ENCODE measurements at places on chromosomes 4 and X.
A peak's percentile ranks its signal among the peaks of the same experiment; 100 is the strongest.

DNA sequence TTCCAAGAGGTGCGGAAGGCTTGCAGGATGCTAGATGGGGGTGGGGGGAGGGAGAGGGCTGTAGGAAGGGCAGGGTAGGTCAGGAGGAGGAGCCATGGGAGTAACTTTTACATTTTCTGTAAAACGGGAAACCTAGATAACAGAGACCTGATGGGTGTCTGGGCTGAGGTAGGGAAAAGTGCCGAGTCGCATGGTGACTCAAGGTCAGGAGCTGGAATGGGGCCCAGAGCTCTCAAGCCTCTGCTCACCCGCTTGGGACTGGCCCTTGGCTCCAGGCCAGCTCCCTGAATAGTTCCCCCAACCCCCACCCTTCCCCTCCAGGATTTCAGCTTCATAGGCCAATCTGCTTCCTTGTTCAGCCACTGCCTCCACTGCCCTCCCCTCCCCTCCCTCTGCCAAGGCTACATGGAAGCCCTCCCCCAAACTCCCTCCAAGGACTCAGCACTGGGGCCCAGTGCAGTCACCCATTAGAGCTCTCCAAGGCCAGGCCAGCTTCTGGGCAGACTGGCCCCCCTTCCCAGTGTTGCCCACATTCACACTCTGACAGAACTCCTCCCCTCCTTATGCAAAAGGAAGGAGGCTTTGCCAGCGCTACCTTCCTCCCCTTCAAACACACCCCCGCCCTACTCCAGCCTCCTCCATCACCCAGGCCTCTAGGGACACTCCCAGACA, 43.6 kb downstream of the TSC22D3 start:
- peak; percentile 38 for DNase-seq

DNA sequence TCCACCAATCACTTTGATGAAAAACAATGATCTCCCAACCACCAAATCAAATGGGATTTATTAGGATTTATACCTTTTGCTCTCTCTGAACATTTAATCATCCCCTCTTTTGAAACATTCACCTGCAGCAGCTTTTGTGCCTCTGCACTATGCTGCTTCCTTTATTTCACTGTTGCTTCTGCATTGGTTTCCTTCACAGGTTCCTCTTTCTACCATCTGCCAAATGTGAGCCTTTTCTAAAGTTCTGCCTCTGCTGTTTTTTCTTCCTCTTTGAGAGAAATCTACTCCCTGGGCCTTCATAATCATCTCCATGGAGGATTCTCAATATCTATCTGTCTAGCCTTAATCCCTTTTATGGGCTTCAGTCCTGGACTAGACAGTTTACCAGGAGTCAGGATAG, 24.7 kb downstream of the CUL4B start:
- no peak for DNase-seq

- no peak for DNase-seq
Measured at GRCh38 chr4:118776157-118776954, 59.6 kb downstream of the SEC24D start.

GRCh38 chr4:89469930-89470375, 162.4 kb upstream of the GPRIN3 start:
- DNase-seq: no peak

DNA sequence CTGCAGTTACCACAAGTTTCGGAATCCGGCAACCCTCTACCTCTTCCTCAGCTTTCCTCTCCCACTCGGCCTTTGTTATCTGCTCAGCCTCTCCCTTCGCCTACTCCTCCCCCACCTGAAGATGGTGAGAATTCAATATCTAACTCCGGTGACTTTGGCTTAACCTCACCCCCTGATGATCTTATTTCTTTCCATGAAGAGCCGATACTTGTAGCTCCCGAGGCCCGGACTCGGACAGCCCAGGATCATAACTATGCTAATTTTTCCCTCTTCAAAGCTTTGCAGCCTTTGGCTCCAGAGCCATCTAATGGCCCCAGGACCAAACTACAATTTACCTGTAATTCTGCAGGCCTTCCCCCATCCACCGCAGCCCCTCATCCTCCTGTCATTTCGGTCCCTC, 32.0 kb upstream of the MGST2 start:
- peak; percentile 11 for DNase-seq

- no peak for DNase-seq
Measured at GRCh38 chr4:125736057-125736456, 421.3 kb downstream of the FAT4 start.

DNA sequence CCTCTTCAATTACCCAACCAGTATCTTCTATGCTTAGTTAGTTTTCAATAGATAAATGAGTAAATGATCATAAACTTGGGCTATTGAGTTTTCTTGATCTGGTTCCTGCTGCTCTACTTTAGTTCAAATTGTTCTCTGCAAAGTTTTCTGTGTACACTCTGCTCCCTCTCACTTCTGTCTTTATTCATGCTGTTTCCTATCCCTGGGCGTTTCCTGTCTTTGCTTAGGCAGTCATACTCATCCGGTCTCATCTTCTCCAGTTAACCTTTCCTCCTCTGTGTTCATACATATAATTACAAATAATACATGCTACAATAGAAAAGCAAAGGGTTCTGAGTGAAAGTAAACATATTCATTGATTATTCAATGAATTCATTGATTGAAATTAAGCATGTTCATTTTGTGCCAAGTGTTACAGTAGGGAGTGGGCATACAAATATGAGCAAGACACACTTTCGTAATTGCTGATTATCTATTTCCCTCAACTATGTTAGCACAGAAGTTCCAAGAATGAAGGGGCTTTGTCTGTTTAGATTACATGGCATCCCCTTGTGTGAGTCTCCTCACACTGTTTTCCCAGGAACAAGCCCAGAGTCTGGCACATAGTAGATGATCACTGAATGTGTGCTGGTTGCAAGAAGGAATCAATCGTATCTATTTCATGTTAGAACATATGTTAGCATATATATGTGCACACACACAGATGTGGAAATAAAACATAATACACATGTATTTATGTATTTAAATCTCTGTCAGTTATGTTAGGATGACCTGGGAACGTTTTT, 1.1 kb downstream of the RAB39B start:
- peak; percentile 12 for DNase-seq

GRCh38 chr4:39713691-39714090, 15.8 kb downstream of the UBE2K start:
- no peak for DNase-seq

Measured in NCI-H510A treated with DMSO at 0.1 percent for 48 hours (cell line).